Activated T-cell treated with anti-CD3 and anti-CD28 coated beads for 4 hours (primary cell): ENCODE measurements at places on chromosomes 7 and 10.

- no peak for DNase-seq
Measured at GRCh38 chr7:158740013-158740656, 35.5 kb upstream of the NCAPG2 start.

GRCh38 chr7:101066833-101067177, 18.5 kb upstream of the TRIM56 start:
- no peak for DNase-seq

DNA sequence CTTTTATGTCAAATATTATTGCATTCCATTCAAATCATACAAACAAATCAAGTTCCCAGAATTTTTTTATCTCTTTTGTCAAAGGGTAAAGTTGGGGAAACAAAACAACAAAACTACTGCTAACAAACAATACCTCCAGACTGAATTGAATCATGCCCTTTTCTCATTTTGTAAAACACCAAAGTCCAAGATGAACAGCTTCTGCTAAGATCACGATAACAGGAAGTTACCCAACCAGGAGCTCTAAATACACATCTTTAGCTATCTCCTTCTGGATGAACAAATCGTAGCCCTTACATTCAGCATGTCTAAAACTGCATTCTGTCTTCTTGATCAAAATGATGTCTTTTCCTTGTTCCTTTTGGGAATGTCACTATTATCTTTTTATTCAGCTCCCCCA, 97.4 kb downstream of the CTTNBP2 start:
- DNase-seq: no peak

- no peak for DNase-seq
Measured at GRCh38 chr7:129479831-129480230, 22.5 kb upstream of the SMKR1 start.

GRCh38 chr7:74627661-74628411, 29.7 kb upstream of the GTF2I start:
- no peak for DNase-seq

DNA sequence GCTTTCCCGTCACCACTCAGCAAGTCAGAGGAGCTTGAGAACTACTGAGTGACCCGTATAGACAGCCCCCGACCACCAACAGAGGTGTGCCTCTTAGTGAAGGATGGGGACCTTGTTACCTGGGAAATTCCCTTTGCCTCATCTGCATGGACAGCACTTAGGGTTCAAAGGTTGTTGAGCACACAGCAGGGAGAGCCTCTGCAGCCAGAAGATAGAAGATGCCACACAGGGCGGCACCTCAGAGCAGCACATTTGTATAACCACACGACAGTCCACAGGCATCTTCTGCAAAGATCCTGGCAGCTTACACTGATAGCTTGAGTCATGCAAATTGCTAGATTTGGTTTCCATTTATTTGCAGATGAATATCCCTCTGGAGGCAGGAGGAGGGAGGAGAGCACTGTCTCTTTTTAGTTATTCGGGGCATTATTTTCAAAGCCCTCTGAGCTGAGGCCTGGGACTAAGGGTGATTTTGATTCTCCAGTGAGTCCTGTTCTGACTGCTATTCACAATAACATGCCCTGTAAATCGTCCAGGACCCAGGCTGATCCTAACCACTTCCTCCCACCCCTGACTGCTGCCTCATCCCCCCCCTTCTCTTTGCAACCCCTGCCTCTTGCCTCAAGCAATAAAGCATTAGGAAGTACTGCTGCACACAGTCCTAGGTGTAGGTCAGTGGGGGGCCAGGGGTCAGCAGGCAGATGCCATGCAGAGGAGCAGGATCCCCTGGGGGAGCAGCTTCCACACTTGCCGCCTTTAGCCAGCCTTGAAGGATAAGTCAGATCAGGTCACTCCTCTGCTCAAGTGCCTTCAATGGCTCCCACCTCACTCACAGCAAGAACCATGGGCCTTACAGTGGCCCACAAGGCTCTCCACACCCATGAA, 24.6 kb upstream of the INMT start:
- peak; percentile 23 for DNase-seq

DNA sequence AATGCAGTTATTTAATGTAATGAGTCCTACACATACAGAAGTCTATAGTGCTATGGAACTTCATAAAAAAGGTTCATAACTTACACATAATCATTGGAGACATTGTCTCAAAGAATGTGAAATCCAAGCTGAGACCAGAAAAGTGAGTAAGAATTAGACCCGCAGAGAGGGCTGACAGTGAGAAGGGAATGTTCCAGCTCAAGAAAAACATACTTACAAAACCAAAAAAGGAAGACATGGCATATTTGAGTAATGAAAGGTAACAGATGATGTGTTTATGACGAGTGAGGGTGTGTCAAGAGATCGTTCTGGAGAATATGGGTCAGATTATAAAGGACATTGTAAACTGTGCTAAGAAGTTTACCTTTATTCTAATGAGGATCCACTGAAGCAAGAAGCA, 566.5 kb downstream of the ATRNL1 start:
- no peak for DNase-seq

- DNase-seq: no peak
Measured at GRCh38 chr10:37821237-37821636, 36.2 kb downstream of the ZNF248 start.

- no peak for DNase-seq
Measured at GRCh38 chr10:29955329-29955935, 104.0 kb downstream of the JCAD start.
